Choroid plexus epithelial cell (primary cell): ENCODE measurements at places on chromosomes 2 and 18.
A peak's percentile ranks its signal among the peaks of the same experiment; 100 is the strongest.

DNA sequence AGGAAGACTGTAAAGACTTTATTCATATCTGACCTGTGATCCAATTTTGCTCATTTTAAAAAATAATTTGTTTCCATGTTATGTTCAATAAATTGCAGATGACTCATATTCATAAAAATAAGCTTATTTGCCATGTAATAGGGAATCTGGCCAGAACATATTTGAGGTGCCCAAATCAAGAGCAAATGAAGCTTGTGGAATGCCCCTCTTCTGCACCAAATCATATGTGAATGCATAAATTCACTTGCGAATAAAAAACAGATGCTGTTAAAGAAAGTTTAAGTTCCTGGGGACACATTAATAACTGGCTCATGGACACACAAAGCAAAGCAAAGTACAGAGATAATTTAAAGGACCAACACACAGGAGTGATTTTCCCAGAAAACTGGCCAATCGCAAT, 279.0 kb upstream of the CDH2 start:
- DNase-seq: peak; percentile 3

GRCh38 chr2:26039603-26040323, 5.9 kb downstream of the RAB10 start:
- DNase-seq: no peak

DNA sequence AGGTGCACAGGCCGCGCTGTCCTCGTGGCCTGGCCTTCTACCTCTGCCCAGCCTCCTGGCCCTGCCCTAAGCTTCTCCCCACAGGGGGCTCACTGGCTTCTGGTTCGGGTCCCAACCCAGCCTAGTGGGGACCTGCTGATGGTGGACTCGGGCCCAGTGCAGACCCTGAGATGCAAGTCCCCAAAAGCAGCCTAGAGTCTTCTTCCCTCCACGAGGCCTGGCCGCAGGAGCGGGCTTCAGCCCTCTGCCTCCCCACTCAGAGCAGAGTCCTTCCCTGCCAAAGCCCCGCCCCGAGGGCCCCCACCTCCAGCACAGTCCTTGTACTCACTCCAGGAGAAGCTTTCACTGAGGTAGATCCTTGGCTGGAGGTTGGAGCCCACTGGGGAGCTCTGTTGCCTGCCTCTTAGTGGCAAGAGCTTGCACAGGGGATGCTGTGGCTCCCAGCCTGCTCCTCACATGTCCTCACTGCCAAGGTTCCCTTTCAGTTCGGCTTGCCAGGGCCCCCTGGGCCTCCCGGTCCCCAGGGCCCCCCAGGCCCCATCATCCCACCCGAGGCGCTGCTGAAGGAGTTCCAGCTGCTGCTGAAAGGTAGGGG, 3.6 kb downstream of the ERFE start:
- DNase-seq: no peak

- no peak for DNase-seq
These were observed 61.2 kb upstream of the MRPS9 start for GRCh38 chr2:104976603-104977120.

GRCh38 chr2:126715111-126715510, 59.2 kb downstream of the GYPC start:
- DNase-seq: no peak

DNA sequence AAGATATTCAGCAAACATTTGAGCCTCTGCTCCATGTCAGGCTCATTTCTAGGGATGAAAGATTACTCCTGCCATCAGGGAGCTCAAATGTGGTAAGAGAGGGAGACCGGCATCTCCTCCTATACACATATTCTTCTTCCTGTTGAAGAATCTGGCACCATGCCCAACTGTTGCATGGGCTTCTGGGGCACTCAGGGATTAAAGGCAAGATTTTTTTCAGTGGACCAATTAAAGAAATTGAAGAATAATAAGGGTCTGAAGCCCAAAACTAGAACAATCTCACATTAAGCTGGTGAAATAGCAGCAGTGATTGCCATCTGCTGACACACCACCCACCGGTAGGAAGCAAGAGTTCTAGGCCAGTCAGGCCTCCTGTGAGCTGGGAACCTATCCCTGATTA, 145.4 kb upstream of the LYPD6 start:
- no peak for DNase-seq

DNA sequence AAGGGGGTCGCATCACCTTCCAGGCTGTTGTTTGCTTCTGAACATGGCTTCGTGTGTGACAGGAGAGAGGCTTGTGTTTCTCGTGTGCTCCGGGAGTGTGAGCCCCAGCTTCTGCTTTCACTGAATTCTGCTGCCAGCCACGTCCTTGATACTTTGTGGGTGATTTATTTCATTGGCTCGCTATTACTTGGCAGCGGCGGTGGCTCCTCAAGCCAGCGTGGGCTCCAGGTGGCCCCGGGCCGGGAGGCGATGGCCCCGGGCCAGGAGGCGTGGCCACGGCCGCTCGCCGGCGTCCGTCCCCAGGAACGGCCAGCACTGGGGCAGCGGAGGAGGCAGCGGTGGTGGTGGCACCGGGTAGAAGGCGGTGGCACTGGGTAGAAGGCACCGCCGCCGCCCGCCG, 63.1 kb downstream of the NAPG start:
- DNase-seq: no peak

GRCh38 chr2:30446602-30447148, 371 bp upstream of the LCLAT1 start:
- DNase-seq: peak; percentile 28

GRCh38 chr2:144323946-144324345, 196.0 kb downstream of the ZEB2 start:
- DNase-seq: no peak

DNA sequence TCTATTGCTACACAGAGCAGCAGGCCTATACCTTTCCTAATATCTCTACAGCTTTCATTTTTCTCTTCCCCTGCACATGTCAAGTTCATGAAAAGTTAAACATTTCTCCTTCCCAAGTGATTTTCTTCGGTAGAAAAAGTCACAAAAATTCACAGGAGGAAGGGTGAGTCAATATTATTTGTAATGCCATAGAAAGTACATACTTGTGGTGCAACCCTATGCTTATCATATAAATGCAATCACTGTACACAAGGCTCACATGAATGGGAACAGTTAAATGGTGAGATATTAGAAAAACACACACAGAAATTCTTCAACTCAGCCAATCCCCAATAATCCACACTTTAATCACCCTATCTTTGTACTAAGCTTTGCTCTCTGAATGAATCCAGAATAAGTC, 651.6 kb downstream of the LRRTM4 start:
- DNase-seq: peak; percentile 75
